ENCODE measurements at places on chromosomes 6 and 20.

DNA sequence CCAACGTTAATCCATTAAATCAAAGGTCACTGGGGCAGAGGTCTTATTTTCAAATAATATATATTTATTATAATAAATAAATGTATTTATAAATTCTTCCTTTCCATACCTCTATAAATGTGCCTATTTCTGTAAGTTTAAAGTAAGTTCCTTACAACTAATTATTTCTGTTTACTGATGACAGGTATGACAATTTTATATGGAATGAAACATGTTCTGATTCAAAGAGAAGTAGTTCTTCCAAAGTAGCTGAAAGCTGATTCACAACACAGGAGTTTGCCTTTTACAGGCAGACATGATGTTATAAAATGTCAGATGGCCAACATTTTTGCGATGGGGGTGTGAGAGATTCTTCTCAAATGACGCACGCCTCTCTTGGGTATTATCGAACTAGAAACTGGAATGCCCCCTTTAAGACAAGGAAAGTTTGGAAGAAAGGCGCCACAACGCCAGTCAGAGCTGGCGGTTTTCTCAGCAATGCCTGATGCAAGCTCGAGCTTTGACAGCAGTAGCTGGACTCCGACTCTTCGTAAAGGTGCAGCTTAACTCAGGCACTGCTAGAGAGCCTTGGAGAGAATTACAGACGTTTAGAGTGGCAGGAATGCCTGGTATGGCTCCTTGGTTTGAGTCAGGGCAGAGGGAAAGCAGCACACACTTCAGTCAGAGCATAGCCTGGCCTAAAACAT lies 92.1 kb downstream of the FOXC1 start:
- no peak for DNase-seq

GRCh38 chr6:136593748-136594490 lies 43.7 kb upstream of the MAP7 start:
- peak; percentile 67 for DNase-seq

GRCh38 chr6:55979526-55979925 lies 104.1 kb upstream of the BMP5 start:
- no peak for DNase-seq

GRCh38 chr6:11964729-11965335 lies 47.3 kb upstream of the HIVEP1 start:
- DNase-seq, result no peak

DNA sequence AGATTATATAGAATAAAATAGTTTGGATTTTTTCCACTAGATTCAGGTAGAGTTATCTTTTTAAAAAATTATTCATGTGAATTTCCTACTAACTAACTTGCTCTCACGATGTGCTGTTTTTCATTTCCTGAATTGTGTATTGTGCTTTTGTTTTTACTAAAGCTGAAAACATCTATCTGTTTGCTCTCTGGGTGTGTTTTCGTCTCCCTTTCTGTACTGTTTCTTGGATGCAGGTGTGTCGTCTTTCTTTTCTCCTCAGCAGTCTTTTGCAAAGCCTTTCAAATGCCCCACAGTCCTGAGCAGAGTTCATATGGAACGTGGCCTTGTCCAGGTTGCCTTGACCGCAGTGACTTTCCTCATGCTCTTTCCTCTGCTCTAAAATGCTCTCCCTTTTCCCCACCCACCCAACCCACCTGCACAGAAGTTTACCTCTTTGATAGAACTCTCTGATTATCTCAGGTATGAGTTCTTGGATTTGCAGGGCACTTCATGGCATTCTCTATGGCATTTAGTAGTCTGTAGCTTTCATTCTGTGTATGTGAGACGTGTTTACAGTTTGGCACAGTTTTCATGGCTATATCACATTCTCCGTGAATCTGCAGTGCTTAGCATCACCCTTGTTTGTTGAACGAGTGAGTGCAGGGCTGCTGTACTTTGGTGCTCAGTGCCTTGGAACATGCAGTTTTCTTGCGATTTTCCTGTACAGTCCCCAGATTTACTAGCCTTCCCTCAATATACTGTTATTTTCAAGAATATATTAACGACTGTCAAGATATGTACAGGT lies 77.1 kb downstream of the FARS2 start:
- no peak for DNase-seq

DNA sequence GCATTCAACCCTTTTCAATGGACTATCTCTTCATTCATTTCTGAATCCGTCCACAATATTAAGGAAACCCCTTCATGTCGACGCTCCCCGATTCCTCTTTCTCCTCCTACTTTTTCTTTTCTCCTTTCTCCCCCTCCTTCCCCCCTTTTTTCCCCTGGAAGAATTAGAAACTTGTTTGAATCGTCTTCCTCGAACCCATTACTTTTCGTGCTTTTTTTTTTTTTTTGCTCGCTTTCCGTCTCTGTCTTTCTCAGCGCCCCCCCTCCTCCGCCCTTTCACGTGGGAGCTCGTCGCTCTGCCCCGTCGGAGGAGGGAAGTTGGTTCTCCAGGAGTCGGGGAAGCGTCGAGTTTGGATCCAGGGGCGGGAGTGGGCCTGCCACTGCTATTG lies 2.3 kb upstream of the NKX2-2 start:
- no peak for DNase-seq

DNA sequence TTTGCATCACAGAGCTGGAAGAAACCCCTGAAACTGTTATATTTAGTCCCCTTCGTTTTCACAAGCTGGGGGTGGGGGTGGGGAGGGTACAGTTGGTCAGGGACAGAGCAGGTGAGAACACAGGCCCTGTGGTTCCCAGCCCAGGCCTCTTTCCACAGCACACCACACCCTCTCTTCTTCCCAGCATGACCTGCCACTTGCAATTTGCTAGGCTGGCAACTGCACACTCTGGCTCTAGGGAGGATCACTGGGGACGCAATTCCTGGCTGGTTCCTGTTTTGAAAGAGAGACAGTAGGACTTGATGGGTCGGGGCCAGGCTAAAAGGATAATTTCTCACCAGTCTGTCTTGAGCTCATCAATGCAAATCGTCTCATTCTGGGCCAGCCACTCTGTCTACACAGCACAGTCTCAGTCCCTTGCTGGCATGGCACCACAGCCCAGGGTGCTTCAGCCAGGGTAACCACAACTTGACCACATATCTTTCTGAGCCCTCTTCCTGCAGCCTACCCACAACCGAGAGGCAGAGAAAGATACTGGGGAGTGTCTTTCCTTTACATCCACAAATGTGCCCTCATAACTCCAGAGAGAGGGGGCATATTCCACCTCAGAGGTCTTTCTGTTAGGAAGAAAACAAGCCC lies 41.7 kb upstream of the EMILIN3 start:
- no peak for DNase-seq

GRCh38 chr6:18405477-18406293 lies 18.5 kb downstream of the RNF144B start:
- peak; percentile 16 for DNase-seq

DNA sequence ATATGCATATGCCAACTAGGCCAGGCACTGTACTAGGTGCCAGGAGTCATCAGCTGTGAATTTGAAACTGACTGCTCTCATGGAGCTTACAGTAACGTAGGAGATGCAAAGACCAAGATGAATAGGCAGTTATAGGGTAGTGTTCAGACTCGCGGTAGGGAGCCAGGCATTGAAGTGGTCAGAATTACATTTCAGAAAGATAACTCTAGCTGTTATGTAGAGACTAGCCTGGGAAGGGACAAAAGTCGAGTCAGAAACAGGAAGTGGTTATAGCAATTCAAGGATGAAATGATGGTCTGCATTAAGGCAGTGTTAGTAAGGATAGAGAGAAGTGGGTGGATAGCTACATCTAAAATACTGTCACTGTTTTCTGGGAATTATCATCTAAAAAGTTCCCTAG lies 56.6 kb downstream of the PCMT1 start:
- no peak for DNase-seq

DNA sequence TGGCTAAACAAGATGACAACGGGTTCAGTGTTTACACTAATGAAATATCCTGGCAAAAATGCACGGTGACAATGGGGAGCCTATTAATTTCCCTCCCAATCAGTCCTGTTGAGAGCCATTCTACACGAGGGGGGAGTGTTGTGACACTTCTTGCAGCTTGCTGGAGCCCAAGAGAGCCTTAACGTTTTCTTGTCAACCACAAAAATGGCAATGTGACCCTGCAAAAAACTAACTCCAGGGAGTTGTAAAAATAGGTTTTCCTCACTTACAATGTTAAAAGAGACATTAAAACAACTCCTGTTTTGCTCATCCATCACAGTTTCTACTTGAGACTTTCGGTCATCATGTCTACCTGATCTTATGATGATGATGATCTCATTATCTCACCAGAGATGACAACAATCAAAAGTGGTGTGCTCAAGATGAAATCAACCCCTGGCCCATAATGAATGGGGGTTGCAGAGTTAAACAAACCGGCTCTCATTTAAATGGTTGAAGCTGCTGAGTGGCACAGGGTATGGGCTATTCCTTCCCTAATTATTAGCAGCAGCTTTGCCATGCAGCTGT lies 57.9 kb downstream of the GJA10 start:
- no peak for DNase-seq

DNA sequence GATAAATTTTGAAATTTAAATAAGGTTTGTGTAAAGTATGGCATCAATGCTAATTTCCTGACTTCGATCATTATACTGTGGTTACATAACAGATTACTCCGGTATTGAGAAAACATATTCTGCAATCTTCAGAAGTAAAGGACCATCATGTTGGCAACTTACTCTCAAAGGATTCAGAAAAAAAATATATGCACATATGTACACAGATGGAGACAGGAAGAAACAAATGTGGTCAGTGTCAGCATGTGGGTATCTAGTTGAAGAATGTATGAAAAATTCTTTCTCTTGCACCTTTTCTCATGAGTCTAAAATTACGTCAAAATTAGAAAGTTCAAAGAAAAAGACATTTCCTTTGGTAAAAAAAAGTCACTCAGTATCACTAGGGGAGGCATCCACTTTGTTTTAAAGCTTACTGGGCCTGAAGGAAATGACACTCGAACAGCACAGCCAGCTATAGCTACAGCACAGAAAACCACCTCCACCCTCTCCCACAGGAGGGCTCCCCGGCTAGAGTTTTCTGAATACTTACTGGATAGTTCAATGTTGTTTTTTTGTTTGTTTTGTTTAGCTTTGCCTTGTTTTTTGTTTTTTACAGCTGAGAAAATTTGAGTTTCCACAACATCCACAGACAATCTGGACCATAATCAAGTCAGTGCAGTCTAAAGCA lies 317.2 kb upstream of the AGPAT4 start:
- no peak for DNase-seq

- peak; percentile 90 for DNase-seq
These were observed 111.7 kb upstream of the NEDD9 start for GRCh38 chr6:11343963-11344723.

DNA sequence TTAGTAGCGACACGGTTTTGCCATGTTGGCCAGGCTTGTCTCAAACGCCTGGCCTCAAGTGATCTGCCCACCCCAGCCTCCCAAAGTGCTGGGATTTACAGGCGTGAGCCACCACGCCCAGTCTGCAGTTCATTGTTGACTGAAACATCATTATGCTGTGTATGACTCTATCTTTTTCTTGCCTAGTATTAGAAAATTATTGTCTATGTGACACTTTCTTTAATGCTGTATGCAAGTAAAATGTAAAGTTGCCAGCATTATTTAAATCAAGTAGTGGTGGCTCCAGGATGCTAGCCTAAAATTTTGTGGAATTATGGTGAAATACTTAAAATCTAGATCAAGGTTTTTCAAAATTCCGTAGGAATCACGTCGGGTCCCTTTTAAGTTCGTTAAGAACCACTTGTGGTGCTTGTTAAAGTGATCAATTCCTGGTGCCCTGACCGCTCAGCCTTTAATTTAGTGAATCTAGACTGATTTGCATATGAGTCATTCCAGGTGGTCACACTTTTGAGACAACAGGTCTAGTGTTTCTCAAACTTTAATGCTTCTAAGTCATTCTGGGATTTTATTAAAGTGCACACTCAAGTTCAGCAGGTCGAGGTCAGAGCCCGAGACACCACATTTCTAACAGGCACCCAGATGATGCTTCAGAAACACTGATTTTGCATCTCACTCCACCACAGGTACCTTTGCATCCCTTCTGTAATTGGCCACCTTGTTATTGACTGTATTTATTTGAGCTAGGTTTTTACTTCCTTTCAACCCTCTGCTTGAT lies 132.6 kb upstream of the MTHFD1L start:
- no peak for DNase-seq

DNA sequence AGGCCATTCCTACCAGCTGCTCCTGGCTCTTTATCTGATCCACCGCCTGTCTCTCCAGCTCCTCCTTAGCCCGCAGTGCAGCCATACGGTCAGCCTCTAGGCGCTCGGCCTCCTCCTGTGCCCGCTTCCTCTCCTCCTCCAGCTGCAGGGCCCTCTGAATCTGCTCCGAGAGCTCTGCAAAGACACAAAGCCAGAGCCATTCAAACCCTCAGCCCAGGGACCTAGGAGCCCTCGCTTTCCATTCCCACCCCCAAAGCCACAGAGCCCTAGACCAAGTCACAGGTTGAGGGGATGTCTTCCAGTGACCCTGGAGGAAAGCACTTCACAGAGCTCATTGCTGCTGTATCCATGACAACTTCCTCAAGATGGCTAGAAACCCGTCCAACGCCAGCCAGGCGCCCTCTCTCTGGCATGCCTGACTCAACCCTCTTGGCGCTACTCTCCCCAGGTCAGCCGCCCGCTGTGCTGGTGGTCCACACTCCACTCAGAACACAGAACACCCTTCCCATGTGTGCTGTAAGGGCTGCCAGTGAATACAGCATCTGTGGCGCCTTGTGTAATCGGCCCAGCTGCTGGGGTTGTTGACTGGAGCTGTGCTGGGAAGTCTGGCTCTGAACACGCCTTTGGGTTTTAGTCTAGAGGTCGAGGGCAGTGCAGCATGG lies 49.3 kb downstream of the EZR start:
- DNase-seq, result no peak

DNA sequence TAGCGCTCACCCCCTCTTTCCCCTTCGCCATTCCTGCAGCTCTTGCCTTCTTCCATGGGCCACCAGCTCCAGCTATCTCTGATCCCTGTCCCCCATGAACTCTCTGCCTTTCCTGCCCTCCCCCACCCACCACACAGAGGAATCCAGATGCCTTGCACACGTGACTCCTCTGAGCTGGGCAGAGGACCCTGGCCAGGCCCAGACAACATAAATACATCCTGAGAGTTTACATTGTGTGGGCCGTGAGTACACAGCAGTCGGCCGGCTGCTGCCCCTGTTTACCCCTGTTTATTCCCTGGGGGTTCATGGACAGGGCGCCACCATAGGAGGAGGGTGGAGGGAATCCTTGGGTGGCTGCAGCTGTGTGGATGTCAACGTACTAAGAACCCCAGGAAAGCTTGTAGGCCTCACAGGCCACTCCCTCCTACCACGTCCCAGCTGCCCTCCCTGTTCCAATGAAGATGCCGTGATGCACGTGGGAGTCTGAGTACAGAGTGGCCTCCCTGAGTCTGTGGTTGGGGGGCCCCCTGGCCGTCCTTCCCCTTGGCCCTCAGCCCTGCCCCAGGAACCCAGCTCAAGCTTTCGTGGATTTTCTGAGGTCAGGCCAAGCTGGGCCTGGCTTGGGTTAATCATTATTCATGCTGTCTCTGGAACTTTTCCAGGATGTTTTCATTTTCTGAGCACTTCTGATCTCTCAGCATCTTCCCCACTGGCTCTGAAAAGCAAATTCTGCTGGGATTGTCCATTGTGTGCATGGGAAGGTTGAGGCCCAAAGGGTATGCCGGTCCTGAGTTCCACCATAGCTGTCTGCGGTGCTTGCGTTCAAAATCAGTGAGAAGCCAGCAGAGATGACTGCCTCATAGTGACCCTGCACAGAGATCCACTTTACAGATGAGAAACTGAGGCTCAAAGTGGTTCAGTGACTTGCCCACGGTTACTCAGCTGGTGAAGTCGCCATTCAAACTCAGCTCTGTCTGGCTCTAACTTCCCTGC lies 136.3 kb downstream of the MRPL14 start:
- DNase-seq, result peak; percentile 39

GRCh38 chr20:51797357-51798025 lies 4.8 kb downstream of the SALL4 start:
- no peak for DNase-seq

Data from HT-29 (cell line).